Lung microvascular endothelial cell (primary cell): ENCODE measurements at places on chromosomes 7 and 10.

DNA sequence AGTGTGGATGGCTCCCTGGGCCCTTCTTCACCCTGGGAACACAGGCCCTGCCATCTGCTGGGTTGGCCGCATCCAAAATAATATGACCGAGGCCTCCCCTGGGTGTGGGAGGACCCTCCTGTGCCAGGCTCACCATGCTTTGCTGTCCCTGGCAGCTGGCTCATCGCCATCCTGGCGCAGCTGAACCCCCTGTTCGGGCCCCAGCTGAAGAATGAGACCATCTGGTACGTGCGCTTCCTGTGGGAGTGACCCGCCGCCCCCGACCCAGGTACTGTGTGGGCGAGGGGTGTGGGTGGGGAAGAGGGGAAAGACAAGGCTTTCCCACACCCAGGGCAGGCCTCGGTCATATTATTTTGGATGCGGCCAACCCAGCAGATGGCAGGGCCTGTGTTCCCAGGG lies 4.8 kb downstream of the ATP6V0E2 start:
- DNase-seq, result no peak

DNA sequence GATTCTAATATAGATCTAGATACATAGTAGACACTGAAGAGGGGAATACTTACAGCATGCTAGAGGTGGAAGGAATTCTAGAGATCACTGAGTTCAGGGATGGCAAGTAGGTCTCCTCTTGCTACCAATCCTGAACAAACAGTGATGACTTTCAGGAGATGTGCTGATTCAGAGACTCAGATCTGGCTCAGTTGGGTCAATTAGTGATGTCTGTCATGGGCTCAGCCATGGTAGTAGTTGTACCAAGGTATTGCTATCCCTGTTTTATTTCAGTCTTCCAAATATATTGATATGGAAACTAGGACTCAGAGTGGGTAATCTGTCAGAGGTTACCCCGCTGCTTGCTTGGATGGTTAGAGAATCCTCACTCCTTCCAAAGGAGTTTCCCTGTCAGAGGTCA lies 38.5 kb downstream of the UNC5B start:
- no peak for DNase-seq

DNA sequence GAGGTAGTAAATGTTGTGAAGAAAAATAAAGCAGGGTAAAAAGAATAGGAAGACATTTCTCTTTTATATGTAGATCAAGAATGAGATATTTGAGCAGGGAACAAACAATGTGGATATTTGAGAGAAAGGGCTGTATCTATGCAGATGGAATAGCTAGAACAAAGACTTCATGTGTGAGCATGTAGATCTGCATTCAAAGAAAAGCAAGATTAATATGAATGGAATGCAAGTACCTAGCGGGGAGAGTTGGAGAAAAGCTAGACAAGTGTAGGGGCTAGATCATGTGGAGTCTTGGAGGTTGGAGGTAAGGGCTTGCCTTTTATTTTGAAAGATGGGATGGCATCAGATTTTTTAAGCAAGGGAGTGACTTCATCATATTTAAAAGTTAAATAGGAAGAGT lies 27.1 kb downstream of the SHOC2 start:
- DNase-seq, result no peak

DNA sequence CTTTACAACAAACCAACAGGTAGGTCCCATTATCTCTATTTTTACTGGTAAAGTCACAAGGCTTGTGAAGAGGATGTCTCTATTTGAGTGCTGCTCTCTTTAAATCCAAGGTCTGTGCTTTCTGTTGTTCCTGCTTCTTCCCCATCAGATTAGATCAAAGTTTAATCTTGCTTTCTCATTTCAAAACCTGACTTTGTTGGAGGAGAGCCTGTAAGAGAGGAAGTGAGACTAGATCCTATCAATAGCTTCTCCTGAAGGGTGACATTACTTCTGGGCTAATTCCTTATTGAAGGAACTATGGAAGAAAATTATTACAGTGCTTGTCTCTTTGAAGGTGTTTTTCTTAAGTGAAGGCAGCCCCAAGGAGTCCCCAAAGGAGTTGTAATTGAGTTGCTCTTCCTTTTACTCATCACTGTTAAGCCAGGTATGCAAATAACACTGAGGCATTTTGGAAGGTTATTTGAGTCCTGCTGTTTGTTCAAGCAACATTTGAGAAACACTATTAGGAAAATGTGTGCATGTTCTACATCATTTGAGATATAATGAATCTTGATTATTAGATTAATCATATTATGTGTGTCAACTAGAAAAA lies 146.2 kb upstream of the MBL2 start:
- DNase-seq, result no peak

DNA sequence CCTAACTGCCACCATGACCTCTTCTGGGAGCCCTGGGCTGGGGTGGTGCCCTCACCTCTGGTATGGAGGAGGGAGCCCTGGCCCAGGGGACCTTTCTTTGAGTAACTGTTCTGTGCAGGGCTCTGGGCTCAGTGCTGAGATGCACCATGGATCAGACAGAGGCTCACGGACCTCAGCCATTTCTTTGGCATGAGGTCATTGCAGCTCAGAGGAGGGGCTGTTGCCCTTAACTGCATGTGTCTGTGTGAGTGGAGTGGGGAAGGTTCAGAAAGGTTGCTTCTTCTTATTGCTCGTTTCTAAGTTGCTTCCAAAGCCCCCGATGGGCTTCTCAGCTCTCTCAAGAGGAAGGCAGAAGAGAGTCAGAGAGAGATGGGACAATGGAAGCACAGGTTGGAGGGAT lies 233.9 kb downstream of the RPS24 start:
- no peak for DNase-seq
